ENCODE measurements at places on chromosomes 11 and 22. TPM values are rescaled to one million over a fixed set of nuclear protein-coding genes. Genes with fewer than 3 reads are reported as not detected.
A peak's percentile ranks its signal among the peaks of the same experiment; 100 is the strongest.

Gene PNPLA3
- total RNA-seq, result 5.9 TPM

Gene OR6A2
- 0.07 TPM for total RNA-seq

- no peak for DNase-seq
- peak overlapping the region; percentile 46 for H3K27ac ChIP-seq
- H3K4me1 ChIP-seq, result peaks cover 17% of the 10 kb centered on the region
- H3K4me3 ChIP-seq, result peak overlapping the region; percentile 84
These were observed 950 bp upstream of the ACER3 start for GRCh38 chr11:76859708-76860227.

GRCh38 chr11:133656082-133656635, 123.9 kb upstream of the OPCML start:
- H3K4me1 ChIP-seq, result peaks cover 14% of the 10 kb centered on the region
- H3K4me3 ChIP-seq, result no peak overlapping the region
- peaks cover 62% of the 10 kb centered on the region for H3K27me3 ChIP-seq
- no peak overlapping the region for H3K27ac ChIP-seq

- H3K4me1 ChIP-seq, result peaks cover 6% of the 10 kb centered on the region
- H3K27ac ChIP-seq, result peak overlapping the region; percentile 69
- DNase-seq, result no peak
- H3K4me3 ChIP-seq, result no peak overlapping the region
- H3K27me3 ChIP-seq, result no peaks in the 10 kb centered on the region
These were observed 17.0 kb upstream of the OMP start for GRCh38 chr11:77085652-77086051.

- H3K36me3 ChIP-seq, result peaks cover 4% of the 10 kb centered on the region
- H3K4me1 ChIP-seq, result peaks cover 21% of the 10 kb centered on the region
- peak overlapping the region; percentile 77 for H3K27ac ChIP-seq
- peak; percentile 86 for DNase-seq
These were observed 472 bp downstream of the APOA5 start for GRCh38 chr11:116791002-116791812.

- peaks cover 9% of the 10 kb centered on the region for H3K4me1 ChIP-seq
- no peak overlapping the region for H3K27ac ChIP-seq
- no peak for DNase-seq
- peaks cover 16% of the 10 kb centered on the region for H3K36me3 ChIP-seq
These were observed 11.5 kb upstream of the TMEM216 start for GRCh38 chr11:61380884-61381283.

Measured in type B pancreatic cell (in vitro differentiated cells).